Midbrain (tissue), 1 donor: ENCODE measurements at places on chromosomes 16 and 17.

DNA sequence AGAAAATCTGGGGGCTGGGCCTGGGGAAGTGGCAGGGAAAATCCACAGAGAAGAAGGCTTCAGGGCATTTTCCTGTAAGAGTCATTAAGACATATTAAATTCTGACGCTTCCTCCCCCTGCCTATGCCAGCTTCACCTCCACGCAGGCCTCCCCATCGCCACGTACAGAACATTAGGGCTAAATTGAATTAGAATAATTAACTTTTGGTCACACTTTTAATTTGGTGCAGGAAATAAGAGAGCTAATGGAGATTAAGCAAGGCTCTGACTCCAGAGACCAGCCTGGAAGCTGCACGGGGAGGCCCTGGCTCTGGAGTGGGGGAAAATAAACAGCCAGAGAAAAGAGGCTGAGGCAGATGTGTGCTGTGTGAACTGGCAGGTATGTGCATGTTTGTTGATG is 148.0 kb downstream of the CCT6B start:
- DNase-seq, result no peak

DNA sequence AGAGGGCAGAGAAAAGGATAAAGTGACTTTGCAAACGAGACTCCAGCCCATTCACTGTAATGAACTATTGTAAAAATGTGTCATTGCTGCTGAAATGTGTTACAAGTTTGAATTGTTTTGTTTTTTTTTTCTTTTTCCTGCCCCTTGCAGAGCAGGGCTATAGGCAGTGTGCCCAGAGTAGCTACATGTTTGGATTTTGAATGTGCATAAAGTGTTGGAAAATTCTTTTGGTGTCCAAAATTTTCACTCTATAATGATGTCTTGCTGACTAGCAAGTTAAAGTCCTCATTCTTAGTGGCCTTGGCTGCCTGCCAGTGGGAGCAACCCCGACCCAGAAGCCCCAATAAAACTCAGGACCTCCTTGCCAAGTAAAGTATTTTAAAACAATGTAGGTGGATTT is 66.5 kb downstream of the IGF2BP1 start:
- peak; percentile 38 for DNase-seq

- no peak for DNase-seq
Measured at GRCh38 chr17:30337393-30337999, 3.6 kb upstream of the TMIGD1 start.

GRCh38 chr17:43952351-43952723 is 1.4 kb downstream of the PYY start:
- DNase-seq, result no peak

- no peak for DNase-seq
Measured at GRCh38 chr17:36808180-36808661, 129.1 kb upstream of the LHX1 start.

DNA sequence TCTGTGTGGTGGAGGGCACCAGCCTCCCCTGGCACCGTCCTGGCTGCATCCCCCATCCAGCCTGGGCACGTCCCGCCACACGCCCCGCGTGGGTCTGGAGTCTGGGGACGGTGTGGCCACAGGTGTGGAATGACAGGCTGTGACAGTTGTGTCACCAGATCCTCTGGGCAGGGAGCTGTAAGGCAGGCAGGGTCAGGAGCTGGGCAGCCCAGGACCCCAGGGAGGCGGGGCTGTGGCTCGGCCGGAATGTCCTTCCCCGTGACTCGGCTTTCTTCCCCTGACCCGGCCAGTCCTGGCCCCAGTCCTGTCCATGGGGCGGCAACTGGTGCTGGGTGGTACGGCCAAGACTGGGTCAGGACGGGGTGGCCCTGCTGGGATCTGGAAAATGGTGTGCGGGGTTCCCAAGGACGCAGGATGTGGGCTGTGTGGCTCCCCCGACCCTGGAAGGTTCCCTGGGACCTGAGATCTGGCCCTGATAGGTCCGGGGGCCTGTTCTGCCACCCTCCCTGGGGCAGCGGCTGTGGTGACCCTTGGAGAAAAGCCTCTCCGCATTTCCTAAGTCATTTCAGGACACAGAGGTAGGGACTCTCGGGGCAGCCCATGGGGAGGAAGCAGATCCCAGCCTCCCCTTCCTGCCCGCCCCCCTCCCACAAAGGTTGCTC is 3.3 kb upstream of the SLC16A3 start:
- no peak for DNase-seq

DNA sequence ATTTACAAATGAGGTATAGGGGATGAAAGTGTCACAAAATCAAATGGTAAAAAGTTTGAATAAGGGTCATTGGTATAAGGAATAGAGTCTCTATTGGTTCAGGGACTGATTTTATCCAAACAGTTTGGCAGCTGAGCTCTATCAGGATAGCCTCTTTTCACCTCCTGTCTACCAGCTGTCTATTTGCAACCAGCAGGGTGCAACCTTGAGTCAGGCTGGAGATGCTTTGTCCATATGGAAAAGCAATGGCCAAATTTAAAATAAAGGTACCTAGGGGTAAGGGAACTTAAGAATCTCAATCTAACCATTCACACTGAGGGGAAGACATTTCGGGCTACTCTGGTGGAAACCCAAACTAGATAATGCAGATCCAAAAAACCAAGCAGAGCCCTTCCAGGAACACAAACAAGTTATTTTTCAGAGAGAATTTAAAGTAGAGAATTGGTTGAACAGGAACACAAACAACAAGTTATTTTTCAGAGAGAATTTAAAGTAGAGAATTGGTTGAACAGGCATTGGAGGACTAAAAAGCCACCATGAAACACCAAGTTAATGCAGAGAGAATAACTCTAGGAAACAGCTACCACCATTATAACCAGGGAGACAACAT is 12.6 kb upstream of the CA10 start:
- DNase-seq, result no peak

DNA sequence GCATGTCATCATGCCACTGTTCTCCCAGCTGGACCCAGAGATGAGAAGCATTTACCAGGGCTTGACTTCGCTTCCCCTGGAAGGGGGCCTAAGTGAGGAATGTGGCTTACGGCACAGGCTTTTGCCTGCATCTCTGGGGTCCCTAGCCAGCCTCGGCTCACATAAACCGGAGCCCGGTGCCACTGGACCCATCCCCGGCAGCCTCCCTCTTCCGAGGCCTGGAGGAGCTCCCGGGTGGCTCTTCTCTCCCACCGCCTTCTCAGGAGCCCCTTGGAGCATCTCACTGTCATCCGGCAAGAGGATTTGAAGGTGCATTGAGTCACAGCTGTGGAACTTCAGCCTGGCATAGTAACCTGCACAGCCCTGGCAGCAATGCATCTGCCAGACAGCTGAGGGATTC is 29.9 kb upstream of the TBX2 start:
- no peak for DNase-seq

- DNase-seq, result no peak
Measured at GRCh38 chr17:49762151-49762941, 1.6 kb downstream of the FAM117A start.

- peak; percentile 17 for DNase-seq
Measured at GRCh38 chr17:49575679-49576087, at the start of gene NXPH3. Gene NXPH3 (plus strand): TSS chr17:49575871. CDS start chr17:49576220, 349 bp downstream.

- no peak for DNase-seq
Measured at GRCh38 chr16:13510425-13511151, 409.4 kb upstream of the ERCC4 start.

DNA sequence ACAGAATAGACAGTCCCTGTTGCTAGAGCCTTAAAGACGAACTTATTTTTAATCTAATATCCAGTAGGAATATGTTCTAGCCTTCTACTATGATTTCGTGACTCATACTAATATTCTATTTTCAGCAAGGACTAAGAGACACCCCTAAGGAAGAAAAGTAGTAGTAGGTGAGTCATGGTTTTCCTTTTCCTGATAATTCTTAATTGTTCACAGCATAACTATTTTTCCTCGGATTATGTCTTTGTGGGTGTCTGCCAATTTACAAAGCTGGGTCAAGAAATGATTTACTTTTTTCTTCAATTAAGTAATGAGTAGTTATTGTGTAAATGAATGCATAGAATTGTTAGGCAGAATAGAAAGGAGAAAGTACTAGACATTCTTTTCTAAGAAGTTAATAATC is 292.2 kb downstream of the TOX3 start:
- DNase-seq, result no peak

- peak; percentile 54 for DNase-seq
Measured at GRCh38 chr17:8041249-8041928, 2.5 kb downstream of the ALOX15B start.

GRCh38 chr17:67244431-67245072 is 444 bp downstream of the HELZ start:
- no peak for DNase-seq

DNA sequence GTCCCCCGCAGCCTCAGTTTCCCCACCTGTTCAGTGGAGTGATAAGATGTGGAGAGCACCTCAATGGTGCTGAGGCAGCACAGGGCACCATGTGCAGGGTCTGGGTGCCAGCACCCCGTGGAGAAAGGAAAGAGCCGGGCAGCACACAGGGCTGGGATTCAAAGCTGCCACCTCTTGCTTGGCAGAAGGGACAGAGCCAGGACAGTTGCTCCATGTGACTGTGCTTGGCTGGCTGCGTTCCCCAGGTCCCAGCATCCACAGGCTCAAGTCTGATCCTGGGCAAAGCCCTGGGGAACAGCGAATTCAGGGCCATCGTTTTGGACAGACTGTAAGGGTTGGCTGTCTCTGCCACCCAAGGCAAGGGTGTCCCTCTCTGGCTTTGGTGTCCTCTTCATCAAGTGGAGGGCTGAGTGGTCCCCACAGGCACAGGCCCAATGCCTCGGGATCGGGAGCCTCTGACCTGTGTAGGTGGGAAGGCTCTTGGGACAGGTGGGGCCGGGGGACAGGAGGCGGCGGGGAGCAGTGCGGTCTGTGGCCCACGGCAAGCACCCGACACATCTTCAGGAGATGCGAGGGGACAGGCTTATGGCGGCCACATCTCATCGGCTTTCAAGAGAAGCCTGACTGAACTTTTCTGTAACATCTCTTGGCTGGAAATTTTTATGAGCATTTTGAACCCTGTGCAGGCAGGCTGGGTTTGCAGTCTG is 8.5 kb downstream of the ZNF469 start:
- no peak for DNase-seq

- no peak for DNase-seq
Measured at GRCh38 chr16:74700116-74700437, 585 bp downstream of the MLKL start.

DNA sequence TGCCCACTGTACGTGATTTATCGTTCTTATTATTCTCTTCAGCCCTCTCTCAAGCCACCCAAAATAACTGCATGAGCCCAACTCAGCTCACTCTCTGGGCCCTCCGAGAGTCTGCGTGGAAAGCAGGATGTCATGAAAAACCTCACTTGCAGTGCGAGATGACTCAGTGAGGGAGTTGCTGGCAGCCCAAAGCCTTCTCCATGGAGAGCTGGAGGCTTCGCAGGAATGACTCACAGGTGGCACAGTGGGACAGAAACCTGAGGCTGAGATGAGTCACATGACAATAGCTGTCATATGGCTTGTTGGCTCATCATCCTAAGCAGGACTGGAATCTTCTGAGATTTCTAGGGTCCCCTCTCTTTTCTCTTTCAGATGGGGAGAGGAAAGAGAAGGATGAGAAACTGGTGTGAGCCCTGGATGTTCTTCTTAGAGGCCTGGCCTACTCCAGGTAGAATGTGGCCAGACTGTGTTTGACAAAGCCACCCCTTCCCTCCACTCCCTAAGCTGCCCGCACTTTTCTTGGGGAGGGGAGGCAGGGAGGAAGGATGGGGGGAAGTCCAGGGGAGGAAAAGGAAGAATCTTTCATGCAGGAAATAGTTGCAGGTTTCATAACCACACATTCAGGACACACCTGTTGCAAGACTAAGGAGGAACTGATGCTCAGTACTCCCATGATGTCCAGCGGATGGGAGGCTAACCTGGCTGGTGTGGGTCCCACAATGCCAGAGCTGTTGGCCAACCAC is 160.6 kb upstream of the RPL38 start:
- no peak for DNase-seq

DNA sequence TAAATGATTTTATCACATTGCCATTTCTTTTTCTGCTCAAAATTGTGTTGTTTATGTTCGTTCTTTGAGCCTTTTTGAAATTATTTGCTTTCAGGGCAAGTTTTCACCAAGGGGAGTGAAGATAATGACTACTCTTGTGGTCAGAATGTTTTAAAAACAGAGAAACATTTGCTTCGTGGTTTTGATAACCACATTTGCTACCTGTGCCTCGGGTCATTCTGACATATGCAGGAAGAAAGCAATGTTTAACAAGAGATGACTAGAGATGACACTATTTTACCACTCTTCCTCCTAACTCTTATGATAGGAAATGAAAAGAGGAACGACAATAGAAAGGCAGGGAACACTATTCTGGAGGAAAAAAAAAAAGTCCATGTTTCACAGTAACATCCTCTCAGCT is 1496.5 kb upstream of the GOT2 start:
- no peak for DNase-seq

GRCh38 chr16:5837007-5837670 is 739.5 kb upstream of the EEF2KMT start:
- DNase-seq, result no peak

- DNase-seq, result no peak
Measured at GRCh38 chr17:49964769-49965523, 4.0 kb upstream of the DLX4 start.

- no peak for DNase-seq
Measured at GRCh38 chr16:79391395-79391794, 209.1 kb downstream of the MAF start.

GRCh38 chr17:13182854-13183253 is 165.0 kb upstream of the ELAC2 start:
- no peak for DNase-seq

DNA sequence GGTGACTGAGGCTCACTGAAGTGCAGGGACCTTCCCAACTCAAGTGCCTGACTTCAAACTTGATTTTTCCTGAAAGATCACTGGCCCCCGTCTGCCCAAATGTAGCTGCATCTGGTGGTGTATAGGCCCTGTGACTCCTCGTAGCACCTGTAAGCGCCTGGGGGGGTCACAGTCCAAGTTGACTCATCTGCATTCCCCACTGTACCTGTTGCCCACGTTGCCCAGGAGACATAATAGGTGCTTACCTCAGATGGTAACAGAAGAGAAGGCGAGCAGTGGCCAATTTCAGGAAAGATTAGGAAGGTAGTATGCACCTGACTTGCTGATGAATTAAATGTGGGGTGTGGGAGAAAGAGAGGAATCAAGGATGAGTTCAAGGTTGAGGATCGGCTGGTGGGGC is 44.1 kb upstream of the EMP2 start:
- no peak for DNase-seq

GRCh38 chr17:17565471-17566339 is 25.8 kb downstream of the PEMT start:
- no peak for DNase-seq

DNA sequence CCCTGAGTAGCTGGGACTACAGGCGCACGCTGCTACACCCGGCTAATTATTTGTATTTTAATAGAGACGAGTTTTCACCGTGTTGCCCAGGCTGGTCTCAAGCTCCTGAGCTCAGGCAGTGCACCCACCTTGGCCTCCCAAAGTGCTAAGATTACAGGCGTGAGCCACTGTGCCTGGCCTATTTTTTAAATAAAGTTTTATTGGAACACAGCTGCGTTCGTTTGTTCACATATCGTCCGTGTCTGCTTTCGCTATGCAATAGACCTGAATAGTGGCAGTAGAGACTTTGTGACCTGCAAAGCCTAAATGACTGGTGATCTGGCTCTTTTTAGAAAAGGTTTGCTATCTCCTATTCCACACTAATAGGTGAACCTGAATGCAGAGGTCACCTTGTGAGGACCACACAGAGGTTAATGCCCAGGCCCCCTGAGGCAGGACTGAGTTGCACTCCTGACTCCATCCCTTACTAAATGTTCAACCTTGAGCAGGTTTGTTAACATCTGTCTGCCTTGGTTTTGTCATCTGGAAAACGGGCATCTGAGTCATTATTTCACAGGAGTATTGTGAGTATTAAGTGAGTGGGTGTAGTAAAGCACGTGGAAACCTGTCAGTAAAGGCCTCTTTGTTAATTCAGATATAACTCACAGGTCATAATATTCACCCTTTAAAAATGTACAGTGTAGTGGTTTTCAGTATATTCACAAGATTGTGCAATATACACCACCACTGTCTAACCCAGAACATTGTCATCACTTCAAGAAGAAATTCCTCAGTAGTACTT is 157.5 kb upstream of the CACNG5 start:
- DNase-seq, result no peak
